ELF-1 (cell line): ENCODE measurements at places on chromosomes 2 and 18.

DNA sequence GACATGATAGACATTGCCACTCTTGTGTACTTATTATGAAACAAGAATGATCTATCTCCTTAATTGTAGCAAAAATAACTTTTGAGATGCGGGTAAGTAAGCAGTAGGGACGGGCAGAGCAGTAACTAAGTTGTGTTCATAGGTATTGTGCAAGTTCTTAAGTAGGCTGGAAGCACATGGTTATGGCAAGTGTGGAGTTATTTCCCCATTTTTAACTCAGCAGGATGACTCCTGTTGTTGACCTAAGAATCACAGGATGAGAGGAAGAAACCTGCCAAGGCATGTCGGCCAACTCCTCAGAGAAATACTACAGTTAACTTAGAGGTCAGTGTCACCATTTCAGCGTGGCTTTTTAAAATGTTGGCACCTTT is 51.1 kb upstream of the FN1 start:
- DNase-seq = no peak

GRCh38 chr2:205775097-205775877 is 93.0 kb downstream of the NRP2 start:
- DNase-seq = no peak

GRCh38 chr2:177289824-177290628 is 25.5 kb upstream of the NFE2L2 start:
- DNase-seq = no peak

DNA sequence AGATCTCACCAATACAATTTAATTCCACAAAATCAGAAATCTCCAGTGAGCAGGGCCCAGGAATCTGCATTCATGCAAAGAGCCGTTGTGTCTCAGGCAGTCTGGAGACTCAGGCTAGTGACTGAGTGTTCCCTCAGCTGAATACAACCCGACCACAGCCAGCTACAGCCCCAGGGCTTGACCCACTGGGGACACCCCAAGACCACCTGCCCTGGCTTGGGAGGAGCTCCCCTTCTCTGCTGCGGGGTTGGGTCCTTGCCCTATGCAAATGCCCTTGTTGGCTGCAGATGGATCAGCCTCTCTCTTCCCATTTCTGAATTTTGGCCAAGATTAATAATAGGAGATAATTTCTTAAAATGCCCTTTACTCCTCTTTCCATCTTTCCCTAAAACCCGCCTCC is 157.7 kb downstream of the TWIST2 start:
- DNase-seq = no peak

DNA sequence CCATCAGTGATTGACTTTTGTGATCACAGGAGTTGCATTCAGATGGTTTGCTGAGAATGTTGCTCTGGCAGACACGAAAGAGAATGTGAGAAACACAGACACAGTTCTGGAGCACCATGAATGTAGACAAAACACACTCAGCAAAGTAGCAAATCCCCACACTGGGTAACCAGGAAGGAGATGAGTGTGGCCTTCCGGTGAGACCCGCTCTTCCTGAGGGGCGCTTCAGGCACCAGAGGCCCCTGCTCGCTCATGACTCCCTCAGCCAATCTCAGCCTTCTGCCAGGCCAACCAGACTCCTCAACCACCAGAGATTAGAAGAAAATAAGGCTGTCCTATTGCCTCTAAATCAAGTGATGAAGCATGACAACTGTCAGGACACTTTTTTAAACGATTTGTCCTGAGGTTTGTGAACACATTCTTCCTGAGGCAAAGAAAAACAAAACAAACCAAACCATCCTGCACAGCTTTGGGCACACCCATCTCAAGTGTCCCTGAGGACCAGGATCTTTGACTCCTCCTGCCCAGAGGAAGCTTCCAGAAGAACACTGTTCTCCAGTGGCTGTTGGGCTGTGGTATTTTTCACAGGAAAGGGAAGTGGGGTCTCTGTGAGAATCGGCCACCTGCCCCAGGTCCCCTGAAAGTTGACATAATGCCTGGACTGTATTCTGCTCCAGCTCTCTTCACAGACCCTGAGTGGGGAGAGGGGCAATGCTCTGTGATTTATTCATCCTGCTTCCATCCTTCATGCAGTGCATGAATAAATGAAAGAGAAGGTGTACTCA is 152.8 kb downstream of the BCL11A start:
- no peak for DNase-seq

- no peak for DNase-seq
Measured at GRCh38 chr2:36568516-36569246, 29.3 kb downstream of the FEZ2 start.

DNA sequence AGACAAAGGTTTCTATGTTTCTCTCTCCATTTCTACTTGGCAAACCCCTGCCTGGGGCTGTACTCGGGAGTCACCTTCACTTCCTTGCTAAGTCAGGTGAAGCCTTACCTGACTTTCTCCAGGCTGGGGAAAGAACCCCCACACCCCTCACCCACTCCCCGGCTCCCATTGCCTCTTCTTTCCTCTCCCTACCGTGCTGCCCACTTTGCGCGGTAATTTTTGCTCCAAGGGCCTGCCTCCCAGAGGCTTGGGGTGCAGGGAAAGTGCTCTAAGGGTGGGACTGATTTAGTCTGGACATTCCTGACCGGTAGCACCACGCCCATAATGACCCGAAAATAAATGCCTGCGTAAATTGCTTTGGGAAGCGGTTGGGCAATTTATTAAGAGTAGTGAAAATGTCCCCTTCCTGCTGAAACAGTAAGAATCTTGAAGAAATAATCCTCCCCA is 49.1 kb upstream of the ATP6V1B1 start:
- no peak for DNase-seq

GRCh38 chr2:36775261-36775660 is 78.8 kb downstream of the VIT start:
- no peak for DNase-seq

DNA sequence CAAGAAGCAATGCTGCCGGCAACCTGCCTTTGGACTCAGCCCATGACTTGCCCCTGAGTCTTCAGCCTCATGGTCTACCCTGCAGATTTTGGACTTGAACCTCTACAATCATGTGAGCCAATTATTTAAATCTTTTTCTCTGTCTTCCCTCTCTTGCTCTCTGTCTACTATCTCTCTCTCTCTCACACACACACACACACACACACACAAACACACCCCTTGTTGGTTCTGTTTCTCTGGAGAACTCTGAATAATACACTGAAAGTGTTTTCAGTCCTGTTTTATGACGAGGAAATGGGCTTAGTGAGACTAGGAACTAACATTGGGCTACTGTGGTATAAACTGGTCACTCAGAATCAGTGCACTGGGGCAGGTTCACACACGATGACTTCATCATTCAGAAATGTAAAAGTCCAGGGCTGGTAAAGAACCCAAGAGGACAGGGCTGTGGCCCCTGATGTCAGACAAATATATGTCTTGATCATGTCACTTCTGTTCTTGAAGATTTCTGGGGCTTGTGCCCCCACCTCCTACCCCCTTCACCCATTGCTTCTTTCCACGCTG is 266.1 kb upstream of the SIX2 start:
- peak; percentile 31 for DNase-seq

- DNase-seq = peak; percentile 81
Measured at GRCh38 chr2:237702441-237703391, 75.3 kb downstream of the LRRFIP1 start.

- DNase-seq = no peak
Measured at GRCh38 chr2:195316486-195316885, 340.5 kb upstream of the SLC39A10 start.

GRCh38 chr2:239985356-239985755 is 39.8 kb downstream of the NDUFA10 start:
- DNase-seq = no peak

GRCh38 chr2:76759634-76760366 is 762.4 kb downstream of the LRRTM4 start:
- DNase-seq = no peak

DNA sequence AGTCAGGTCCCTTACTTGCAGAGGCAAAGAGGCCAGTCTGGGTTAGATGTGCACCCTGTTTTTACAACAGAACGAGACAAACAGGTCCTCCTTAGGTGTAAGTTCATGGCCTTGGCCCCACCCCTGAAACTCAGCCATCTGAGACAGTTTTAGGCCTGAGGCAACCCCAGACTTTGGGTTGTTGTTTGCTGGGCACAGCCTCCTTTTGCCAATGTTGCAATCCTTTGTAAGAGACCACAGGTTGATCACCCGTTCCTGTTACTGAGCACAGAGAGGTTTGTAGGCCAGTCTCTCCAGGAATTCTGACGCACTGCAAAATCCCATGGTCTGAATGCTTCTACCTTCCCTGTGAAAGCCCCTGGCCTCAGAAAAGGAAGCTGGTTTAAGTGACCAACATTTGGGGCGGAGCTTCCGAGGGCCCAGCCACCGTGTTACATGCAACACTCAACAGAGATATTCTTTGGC is 15.5 kb upstream of the IL1RN start:
- no peak for DNase-seq

DNA sequence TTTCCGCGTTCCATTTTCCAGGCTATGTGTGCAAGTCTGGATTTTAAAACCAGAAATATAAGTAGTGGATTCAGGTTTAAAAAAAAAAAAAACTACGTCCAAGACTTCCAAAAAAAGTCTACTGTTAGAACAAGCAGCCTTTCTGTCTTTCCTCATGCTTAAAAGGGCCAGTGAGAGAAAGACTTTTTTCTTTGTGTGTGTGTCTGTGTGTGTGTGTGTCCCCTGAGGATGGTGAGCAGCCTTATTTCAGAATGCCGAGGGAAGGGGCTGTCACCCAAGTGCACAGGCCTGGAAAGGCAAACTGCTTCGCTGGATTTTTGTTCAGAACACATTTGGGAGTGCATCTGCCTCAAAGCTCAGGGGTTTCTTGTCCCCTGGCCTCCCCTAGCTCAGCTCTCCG is 98.8 kb downstream of the ZBTB7C start:
- no peak for DNase-seq

DNA sequence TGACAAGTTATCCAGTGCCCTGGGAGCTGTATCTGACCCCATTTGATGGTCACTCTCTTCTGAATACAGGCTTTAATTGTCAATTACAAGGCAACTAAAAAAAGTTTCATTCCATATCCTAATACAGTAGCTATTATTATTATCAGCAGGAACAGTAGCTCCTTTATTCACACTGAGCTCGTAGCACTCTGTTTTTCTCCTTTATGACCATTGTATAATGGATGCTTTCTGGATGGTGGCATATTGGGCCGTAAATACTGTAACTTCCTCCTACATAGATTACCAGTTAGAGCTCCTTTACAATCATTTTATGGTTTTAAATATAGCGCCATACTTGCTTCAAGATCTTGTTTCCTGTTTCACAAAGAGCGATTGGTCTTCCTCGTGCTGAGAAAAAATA is 1040.3 kb downstream of the TSN start:
- no peak for DNase-seq

- peak; percentile 90 for DNase-seq
Measured at GRCh38 chr2:210476194-210477128, at the start of gene LANCL1. TSS of gene LANCL1 (minus strand) at chr2:210476759. CDS start at chr2:210476396, 363 bp downstream.

GRCh38 chr2:36394804-36395203 is 39.2 kb downstream of the CRIM1 start:
- no peak for DNase-seq

- DNase-seq = peak; percentile 36
Measured at GRCh38 chr18:10041180-10041579, 127.4 kb downstream of the VAPA start.

DNA sequence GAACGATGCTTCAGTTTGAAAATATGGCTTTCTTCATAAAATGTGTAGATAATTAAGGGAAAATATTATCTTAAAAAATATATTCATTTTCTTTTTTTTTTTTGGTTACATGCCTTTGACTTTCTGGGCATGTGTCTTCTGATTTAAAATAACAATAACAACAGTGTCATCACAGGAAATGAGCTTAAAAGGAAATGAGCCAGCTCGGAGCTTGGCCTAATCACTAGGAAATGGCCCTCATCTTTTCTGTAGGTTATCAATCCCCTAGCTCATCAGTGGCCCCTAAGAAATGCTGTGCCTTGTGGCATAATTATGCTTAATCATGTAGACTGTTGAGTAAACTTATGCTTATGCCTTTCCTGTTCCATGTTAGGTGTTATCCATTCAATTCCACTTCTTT is 141.8 kb upstream of the FHL2 start:
- DNase-seq = no peak

- DNase-seq = no peak
Measured at GRCh38 chr2:43340945-43341356, 114.5 kb upstream of the ZFP36L2 start.

DNA sequence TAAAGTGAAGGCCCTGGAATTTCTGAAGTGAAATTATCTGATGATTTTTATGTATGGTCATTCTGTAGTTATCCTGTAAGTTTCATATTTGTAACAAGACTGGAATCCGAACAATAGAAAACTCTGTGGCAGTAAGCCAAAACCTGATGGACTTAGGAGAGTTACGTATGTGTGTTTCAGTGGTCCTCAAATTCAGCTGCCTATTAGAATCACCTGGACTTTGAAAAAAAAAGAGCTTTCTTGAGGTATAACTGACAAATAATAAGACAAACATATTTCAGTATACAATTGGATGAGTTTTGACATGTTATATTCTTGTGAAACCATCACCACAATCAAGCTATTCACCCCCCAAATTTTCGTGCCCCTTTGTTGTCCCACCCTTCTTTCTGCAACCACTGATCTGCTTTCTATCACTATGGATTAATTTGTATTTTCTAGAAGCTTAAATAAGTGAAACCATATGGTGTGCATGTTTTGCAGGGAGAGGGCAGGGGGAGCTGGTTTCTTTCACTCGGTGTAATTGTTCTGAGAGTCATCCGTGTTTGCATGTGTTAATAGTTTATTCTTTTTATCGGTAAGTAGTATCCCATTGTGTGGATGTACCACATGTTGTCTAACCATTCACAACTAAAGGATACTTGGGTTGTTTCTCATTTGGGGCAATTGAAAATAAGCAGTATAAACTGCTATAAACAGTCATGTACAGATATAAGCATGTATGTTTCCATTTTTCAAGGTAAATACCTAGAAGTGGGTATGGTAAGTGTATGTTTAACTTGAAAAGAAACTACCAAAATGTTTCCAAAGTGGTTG is 50.2 kb upstream of the EML4 start:
- DNase-seq = no peak

DNA sequence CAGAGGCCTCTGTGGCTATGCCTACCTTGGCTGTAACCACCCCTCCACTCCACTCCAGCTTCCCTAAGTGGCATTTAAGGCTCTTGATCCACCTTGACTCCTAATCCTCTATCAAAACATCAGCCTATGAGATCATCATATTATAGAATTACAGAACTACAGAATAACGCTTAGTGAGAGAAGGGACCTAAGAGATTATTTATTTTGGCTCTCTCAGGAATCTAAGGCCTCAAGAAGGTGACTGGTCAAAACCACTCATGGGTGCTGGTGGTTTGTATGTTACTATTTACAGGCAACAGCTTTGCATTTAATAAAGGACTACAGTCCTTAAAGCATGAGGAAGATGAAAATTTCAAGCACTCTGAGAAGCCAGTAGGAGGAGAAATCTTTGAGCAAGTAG is 118.8 kb downstream of the FSHR start:
- DNase-seq = no peak

DNA sequence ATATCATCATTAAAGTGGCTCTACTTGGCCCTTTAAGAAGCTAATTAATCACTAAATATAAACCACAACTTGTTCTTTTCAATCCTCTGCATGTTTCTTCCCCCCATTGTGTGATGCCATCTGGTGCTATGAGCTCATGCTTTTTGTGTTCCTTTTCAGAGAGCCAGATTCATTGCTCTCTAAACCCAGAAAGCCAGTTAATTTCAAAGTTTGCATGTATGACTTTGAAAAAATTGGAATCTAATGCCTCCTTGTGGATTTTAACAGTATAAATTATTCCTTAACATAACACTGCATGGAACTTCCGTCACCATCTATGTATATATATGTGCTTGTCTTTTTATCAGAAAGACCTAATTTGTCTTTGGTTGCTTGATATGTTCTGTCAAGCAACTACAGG is 31.1 kb downstream of the TMEM178A start:
- no peak for DNase-seq
